ENCODE measurements at places on chromosomes 1 and 21.

DNA sequence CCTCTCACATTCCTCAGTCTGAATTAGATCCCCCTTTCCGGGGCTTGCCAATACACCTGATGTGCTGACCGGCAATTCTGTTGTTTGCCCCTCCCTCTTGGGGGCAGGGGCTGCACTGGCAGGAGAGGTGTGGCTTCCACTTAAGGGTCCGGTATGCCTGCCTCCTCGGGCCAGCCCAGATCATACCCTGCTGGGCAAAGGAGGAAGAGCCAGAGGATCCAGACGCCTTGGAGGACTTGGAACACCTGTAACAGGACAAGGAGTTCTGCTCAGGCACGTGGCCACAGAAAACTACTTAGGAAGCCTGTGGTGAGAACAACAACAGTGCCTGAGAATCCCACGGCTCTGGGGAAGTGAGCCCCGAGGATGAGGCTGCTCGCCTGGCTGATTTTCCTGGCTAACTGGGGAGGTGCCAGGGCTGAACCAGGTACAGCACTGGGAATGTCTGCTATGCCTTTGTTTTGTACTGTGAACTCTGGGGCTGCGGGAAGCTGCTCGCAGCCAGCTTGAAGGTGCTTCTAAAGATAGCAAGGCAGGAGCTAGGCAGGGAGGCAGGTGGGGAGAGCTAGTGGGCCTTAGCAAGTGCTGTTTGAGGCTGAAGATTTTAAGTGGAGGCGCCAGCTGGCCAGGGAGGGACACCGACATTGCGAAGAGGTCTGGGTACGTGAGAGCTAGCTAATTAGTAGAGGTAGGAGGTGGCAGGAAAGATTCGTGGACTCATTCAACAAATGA is at the start of gene SMPDL3B:
TSS of gene SMPDL3B (plus strand) at position 183 of the 732 bp plus-strand sequence. CDS start at position 367, 184 bp downstream.
- DNase-seq: no peak

DNA sequence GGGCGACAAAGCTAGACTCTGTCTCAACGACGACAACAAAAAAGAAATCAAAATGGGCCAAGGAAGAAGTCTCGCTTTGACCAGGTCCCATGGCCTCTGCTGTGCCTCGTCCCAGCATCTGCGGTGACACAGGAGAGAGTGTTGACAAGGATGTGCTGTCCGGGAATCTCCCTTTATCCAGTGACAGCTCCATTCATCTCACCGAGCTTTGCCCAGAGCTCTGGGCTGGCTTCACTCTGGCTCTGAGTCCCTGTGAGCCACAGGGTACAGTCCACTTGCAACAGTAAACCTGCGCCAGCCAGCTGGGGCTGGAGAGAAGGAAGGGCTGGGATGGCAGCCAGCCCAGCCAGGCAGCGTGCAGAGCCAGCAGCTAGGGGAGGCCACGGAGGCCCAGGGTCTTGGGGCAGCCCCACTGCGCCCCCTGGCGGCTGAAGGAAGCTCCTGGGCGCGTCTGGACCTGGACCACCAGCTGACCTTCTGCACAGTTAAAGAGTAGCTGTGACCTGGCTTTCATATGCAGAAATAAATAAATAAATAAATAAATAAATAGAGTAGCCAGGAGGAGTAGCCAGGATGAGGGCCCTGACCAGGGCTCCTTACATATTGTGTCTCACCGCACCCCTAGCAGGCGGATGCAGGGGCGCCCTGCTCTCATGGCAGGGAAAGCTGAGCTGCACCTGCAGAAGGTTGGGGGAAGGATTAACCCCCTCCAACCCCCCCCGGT is 29.7 kb downstream of the ENO1 start:
- peak; percentile 61 for DNase-seq

DNA sequence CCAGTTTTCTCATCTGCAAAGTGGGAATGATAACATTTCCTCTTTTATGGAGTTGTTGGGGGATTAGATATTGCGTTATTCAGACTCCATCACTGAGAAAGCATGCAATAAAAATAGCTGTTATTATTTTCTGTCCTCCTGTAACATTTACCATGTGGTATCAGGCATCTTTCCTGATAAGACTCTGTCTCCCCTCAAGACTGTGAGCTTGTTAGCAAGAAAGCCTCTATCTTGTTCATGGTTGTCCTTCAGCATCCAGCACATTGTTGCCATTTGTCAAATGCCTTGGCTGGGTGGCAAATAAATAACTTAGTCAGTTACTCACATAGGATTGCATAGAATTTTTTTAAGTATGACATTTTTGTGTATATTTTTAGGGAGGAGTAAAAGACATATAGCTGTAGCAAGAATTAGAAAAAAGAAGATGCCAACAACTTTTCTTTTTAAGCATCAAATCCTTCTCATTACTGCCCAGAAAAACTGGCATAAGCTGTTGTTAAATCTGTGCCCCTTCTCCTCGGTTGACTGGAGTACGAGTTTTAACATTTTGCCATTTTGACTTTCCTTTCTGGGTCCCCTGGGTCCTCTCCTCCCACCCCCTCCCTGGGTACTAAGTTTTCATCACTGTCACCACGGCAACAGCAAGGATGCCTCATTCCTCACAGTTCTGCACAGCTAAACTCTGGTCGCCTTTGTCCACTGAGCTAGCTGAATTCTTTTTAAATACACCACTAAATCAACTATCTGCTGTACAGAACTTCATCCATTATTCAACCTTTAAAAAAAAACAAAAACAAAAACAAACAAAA is 1.0 kb upstream of the JAM2 start:
- DNase-seq: no peak

- no peak for DNase-seq
Measured at GRCh38 chr1:162956922-162957321, 95.9 kb upstream of the CCDC190 start.

Measured in activated naive CD4-positive, alpha-beta T cell (primary cell).